Esophagus muscularis mucosa (tissue), 4 donors: ENCODE measurements at places on chromosomes 5 and 9.
A peak's percentile ranks its signal among the peaks of the same experiment; 100 is the strongest.

GRCh38 chr9:107631788-107632187, 142.2 kb upstream of the KLF4 start:
- DNase-seq: no peak

DNA sequence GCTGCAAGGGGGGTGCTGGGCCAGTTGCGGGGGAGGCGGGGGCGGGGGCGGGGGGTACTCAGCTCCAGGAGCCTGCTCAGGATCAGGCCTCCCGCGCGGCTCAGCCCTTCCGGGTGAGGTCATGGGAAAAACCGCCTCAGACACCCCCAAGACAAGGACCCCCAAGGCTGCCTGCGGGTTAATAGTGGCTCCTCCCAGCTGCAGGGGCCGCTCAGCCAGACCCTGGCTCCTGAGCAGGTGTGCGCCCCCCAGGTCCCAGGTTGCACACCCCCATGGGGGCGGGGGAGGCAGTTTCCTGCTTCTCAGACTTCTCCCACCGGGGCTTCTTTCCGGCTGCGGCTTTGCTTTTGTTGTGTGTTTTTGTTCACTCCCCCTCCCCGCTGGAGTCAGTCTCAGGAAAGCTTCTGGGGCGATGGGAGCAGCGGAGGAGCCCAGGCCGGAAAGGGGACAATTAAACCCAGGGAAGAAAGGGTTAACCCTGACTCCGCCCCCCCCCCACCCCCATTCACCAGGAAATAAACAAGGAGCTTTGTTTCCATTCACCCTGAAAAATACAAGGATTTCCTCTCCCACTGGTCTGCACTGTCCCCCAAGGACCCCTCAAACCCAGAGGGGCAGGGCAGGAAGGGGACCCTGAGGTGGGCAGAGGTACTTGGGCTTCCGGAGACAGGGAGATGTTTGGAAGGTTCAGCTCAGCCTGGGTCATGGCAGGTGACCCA, 42.3 kb upstream of the NOTCH1 start:
- no peak for DNase-seq

GRCh38 chr5:52282647-52283046, 505.1 kb upstream of the ITGA1 start:
- DNase-seq: no peak

- DNase-seq: no peak
Measured at GRCh38 chr9:87497080-87497603, 525 bp upstream of the DAPK1 start.

- no peak for DNase-seq
Measured at GRCh38 chr5:138929571-138929955, 54.4 kb upstream of the LRRTM2 start.

- no peak for DNase-seq
Measured at GRCh38 chr5:10513501-10514442, 50.1 kb upstream of the ANKRD33B start.

DNA sequence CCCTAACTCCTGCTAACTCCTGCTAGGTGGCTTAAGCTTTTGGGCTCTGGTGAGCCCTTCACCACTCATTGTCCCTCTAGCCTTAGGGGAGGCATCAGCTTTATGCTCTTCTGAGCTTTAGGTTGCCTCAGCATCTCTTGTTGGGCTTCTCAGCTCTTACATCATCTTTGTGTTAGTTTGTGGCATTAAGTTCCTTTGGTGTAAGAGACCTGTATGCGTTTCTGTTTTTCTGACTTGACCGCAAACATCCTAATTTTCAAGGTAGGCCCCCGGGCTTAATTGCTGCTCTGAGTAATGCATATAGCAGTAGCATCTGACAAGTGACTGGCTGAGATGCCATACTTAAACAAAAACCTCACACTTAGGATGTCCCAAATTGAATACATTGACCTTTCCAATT, 287.8 kb upstream of the TUT7 start:
- DNase-seq: no peak

DNA sequence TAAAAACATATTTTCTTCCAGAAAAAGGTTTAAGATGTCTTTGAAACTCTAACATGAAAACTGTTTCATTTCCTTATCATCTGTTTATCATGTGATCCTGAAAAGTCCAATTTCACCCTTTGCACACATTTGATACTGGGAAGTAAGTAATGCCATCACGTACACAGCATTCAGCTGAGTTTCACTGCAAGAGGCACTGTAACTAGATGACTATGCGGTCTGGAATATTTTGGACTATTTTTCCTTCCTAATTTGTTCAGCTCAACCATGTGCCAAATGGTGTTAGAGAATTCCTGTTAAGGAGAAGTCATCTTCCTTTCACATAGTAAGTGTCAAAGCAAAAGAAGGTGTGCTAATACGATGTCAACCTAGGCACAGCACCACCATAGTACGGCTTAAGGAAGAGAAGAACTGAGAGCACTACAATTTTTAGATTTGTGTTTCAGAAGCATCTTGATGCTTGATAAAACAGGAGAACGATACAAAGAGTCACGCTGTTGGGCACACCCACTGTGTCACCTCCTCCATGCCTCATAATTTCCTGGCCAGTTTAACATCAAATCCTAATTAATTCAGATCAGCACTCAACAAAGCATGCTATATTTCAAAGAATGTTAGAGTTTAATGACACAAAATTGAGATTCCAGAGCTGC, 77.5 kb downstream of the GNAQ start:
- no peak for DNase-seq

- no peak for DNase-seq
Measured at GRCh38 chr9:107562798-107563197, 73.2 kb upstream of the KLF4 start.

- no peak for DNase-seq
Measured at GRCh38 chr9:112046181-112046580, 128.9 kb downstream of the SUSD1 start.

DNA sequence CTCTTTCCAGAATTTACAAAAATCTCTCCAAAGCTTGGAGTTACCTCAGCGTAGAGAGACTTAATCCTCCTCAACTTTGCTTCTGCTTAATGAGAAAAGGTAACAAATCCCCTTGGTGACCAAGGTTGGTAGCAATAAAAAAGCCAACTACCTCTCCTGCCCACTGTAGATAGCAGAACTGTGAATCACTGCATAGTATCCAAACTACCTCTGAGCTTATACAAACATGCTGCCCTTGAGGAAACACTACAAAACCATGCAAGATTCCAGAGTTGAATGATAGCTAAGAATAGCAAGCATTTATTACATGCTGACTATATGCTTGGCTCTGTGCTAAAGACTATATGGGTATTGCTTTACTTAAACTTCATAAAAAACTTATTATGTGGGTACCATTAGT, 2.8 kb upstream of the ADAMTS12 start:
- DNase-seq: no peak

GRCh38 chr9:88605512-88606362, 70.8 kb downstream of the NXNL2 start:
- no peak for DNase-seq

- DNase-seq: no peak
Measured at GRCh38 chr9:135536216-135536615, 9.7 kb upstream of the OBP2A start.

- no peak for DNase-seq
Measured at GRCh38 chr5:1089621-1090040, 22.2 kb downstream of the SLC12A7 start.

DNA sequence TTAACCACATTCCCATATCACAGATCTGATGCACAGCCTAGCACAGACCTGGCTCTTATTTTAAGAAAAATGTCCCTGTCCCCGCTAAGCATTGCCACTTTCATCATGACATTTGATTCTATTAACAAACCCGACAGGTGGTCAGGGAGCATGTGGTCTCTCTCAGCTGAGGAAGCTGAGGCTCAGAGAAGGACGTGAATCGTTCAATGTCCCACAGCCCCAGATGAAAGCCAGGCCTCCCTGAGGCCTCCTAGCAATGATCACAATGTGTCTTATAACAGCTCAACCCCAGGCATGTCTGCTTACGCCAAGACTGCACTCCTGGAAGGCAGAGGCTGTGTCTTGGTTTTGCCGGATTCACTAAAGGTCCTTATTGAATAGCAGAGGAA, 10.4 kb upstream of the CRB2 start:
- no peak for DNase-seq

DNA sequence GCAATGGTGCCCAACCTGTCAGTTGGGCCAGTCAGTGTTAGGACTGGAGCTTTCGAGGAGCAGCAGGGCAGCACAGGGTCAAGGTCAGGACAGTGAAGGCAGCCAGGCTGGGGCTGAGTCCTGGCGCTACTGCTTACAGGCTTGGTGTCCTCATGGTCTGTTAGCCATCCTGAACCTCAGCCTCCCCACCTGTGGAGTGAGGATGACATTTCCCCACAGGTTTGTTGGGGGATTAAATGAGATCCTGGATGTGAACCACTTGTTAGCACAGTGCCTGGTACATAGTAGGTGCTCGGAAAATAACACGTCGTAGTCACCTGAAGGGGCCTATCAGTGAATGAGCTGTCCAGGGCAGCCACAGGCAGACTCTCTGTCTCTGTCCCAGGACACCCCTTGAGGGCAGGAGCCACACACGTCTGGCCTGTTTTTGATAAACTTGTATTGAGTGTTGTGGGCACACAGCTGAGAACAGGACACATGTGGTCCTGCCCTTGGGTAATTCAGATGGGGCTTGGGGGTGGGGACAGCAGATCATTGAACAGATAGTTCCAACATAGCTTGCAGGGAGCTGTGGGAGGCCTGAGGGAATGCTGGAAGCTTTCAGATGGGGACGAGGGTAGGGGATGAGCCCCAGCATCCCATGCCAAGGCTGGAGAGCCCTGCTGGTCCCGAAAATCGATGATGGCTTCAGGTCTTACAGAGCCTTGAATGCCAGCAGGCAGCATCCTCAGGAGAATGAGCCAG, 69.3 kb downstream of the AMBP start:
- peak; percentile 82 for DNase-seq

DNA sequence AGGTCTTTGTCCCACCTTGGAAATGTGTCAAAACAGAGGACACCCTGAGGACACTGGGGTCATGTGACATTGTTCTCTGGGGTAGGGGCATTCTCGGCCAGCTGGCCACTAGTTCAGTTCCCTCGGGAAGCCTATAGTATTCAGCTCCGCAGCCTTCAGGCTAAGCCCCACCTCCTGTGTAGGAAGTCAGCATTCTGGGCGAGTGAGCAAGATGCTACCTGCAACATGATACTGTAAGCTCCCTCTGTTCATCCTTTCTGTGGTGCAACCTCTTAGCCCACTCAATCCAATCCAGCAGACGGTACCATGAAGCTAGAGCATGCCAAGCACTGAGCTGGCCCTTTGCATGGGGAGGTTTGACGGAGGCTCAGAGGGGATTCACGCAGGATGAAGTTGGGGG, 5.3 kb downstream of the NTNG2 start:
- DNase-seq: no peak

DNA sequence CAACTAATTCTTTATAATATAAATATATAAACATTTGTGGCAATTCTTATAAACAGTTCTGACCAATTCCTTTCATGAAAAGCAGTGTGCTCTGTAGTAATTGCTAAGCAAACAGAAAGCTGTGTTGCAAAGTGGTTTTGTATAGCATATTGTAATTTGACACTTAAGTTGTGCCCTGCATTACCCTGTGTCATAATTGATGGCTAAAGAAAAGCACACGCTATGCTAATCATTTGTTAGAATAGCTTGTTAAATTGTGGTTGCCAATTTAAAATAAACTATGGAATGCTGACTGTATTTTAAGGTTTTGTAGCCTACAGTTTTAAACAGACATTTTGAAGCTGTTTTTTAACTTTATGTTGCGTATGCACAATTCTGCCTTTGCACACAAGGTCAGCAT, 140.0 kb downstream of the PBX3 start:
- no peak for DNase-seq

- no peak for DNase-seq
Measured at GRCh38 chr5:157864067-157864466, 5.1 kb upstream of the CLINT1 start.

DNA sequence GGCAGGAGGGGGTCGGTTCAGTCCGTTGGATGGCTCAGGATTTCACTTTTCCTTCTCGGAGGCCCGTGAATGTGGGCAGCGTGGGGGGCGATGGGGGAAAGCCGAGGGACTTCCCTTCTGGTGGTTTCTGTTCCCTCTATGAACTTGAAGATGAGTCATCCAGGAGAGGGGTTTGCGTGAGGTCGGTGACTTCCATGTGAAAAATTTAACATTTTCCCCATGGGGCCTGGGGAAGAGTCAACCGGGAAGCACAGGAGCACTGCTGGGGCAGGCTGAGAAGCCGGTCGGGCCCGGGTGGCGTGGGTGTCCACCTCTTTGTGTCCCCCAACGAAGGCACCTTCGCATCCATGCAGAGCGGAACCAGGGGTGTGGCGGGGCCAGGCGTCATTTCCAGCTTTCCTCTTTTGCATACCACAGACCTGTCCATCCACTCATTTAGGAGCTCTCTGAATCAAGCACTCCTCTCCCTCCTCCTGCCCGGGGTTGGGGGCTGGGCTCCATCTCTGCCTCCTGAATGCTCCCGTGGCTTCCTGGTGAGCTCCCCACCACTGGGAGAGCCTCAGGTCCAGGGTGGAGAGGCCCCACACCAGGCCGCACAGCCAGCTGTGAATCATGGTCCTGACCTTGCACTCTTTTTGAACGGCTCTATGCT, 68.4 kb downstream of the ANKRD33B start:
- no peak for DNase-seq

DNA sequence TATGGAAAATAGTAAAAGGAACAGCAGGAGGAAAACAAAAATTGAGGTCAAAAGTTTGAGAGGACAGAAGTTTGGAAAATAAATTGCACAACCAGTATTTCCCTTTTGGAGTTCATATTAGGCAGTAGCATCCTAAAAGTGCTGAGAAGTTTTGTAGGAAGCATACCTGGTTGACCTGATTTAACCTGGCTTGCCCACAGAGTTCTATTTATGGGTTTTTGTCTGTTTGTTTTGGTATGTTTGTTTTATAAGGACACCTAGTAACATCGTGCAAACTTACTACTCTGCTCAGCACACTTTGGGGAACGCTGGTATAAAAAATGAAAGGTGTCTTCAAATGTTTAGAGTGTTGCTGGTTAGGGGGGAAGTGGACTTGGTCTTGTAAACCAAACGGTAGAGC, 15.1 kb downstream of the ADRB2 start:
- DNase-seq: no peak

DNA sequence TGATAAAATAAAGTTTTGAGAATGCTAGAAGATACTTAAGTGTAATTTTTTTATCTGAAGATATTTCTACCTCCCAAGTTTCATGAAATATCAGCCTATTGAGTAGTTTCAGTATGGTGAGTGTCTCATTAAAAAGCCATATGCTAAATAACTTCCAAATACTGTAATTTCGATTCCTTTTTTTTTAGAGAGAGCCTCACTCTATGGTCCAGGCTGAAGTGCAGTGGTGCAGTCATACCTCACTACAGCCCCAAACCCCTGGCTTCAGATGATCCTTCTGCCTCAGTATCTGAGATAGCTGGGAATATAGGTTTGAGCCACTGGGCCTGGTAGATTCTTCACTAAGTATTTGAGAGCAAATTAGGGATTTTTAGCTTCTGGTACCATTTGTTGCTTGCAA, 24.5 kb downstream of the CDC42SE2 start:
- DNase-seq: no peak

GRCh38 chr5:37626266-37626665, 213.6 kb downstream of the GDNF start:
- no peak for DNase-seq

- no peak for DNase-seq
Measured at GRCh38 chr9:113485761-113486115, 22.2 kb downstream of the RGS3 start.
